ENCODE measurements at places on chromosomes 3 and 15.

DNA sequence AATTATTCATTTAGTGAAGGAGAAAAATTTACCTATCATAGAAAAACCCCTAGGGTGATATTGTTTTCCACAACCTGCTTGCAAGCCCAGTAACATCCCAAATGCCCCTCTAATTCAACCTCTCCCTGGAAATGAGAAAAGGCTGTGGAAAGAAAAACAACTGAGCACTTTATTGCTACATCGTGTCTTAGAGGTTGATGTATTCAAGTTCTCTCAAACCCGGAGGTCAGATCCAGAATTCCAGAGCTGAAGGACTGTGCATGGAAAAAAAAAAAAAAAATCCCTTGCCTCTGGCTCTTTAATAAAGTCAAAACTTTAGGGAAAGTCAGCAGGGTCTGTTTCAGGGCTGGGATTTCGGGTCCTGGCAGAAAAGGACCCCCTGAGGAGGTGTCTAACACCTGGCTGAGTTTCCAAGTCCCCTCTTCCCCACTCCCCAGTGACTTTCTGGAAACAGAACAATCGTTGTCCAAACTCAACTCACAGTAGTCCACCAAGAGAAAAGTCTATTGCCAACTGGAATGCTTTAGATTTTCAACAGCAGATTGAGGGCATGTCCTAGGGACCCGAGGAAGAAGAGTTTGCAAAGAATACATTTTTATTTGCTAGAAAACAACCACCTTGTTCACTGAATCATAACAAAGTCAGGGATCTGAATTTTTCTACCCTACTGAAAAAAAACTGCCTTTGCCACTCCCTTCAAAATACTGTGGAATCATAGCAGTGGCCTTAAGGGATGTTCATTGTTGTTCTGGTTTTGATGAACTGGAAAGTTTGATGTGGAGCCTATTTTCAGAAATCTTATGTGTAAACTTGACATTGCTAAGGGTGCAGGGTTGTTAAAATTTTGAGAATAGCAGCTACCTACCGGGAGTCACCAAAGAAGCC is 207.5 kb upstream of the ADAMTS9 start:
- DNase-seq, result no peak

DNA sequence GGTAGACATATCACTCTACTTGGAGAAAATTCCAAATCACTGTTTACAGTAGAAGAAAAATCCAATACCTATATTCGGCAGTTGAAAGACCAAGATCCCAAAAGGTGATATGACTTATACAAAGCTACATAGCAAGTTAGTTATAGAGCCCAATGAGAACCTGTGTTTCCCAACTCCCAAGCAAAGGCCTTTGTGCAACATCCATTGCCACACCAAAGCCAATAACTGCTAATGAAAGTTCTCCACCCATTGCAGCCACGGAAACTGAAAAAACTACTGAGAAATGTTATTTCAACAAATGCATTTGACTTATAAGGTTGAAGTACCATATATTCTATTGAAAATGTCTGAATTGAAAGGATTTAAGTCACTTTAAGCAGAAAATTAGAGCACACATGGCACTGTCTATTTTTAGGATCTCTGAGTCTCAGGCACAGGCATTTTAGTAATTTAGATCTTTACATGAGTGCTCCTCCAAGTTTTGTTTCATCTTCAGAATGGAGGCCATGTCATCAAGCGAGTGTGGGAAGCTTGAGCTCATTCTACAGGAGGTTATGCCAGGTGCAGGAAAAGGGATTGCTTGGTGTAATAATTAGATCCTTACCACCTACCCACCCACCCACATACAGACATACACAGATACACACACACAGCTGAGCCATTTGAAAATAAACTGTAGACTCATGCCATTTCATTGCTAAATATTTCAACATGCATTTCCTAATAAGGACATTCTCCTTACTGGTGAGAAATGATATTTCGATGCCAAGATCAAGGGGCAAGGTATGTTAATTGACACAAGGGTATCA is 19.7 kb upstream of the ANO10 start:
- no peak for DNase-seq

DNA sequence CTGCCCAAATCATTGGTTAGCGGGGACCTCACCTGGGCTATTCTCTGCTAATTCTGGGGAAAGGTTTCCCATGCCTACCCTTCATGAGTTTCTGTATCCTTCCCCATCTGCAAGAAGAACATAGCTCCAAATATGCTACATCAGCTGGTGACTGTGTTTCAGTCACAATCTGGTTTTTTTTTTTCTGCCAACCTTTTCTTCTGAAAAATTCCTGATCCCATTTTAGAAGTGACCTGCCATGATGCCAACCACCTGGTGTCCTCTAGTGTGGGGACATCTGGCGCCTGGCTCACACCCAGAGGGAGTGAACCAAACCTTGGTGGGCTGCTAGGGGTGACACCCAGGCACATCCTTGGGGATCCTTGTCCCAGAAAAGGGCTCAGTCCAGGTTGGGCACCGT is 76.1 kb downstream of the CHRD start:
- no peak for DNase-seq

DNA sequence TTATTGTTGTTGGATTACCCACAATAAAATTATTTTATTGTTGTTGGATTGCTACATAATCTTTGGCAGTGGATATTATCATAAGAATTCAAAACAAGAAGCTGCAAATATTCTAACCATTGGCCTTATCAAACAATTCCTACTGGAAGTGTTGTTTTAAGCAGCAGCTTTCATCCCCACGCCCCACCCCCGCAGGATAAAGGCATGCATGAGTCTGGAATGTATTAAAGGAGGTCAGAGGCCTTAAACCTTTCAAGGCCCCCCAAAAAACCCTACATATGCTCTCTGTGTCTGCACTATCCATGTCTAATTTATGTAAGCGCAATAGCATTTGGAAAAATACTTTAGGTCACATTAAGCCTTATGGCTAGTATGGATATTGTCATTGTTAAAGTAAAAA is 23.1 kb downstream of the P3H2 start:
- no peak for DNase-seq

GRCh38 chr3:71461114-71461513 is 122.4 kb downstream of the FOXP1 start:
- DNase-seq, result no peak

GRCh38 chr3:66428733-66429132 is 72.1 kb downstream of the LRIG1 start:
- peak; percentile 80 for DNase-seq

DNA sequence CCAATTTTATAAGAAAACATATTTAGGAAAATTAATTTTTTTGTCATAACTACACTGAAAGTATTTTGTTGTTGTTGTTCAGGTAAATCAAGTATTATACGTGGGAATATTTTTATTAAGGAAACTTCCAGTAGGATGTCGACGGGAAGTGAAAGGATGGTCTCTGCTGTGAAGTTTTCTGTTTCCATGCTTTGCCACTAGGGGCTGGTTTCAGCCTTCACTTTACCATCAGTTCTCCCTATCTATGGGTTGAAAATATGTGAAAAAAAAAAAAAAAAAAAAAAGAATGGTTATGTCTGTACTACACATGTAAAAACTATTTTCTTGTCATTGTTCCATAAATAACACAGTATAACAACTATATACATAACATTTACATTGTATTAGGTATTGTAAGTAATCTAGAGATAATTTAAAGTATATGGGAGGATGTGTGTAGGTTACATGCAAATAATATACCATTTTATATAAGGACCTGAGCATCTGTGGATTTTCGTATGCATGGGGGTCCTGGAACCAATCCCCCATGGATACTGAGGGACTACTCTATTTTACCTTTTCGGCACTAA is 136.7 kb downstream of the SMAD6 start:
- DNase-seq, result no peak

DNA sequence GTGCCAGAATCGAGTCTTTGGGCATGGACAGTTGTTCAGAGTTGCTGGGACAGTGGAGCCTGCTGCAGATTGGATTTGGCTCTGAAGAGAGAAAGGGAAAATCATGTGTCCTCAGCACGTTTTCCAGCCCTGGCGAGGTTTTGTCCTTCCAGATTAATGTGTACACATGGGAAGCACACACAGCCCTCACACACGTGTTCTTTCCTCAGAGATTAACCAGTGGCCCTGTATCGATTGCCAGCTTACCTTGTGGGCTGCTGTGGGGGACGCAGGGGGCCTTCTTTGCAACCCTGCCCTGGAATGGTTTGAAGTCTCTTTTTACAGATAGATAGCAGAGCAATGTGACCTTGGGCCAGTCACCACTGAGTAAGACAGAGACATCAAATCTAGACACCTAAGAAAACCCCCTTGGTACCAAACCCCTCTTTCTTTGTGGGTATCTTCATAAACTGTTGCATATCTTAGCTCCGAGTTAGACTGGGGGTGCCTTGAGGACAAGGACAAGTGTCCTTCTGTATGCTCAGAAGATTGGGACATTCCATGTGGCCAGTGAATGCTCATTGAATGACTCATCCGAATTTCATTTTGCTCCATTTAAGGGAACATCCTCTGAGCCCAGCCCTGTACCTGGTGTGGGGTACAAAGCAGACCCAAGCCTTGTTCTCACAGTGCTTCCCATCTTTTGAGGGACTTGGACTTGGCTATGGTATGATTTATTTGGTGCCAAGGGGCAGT is 48.0 kb downstream of the SMAD6 start:
- DNase-seq, result no peak

DNA sequence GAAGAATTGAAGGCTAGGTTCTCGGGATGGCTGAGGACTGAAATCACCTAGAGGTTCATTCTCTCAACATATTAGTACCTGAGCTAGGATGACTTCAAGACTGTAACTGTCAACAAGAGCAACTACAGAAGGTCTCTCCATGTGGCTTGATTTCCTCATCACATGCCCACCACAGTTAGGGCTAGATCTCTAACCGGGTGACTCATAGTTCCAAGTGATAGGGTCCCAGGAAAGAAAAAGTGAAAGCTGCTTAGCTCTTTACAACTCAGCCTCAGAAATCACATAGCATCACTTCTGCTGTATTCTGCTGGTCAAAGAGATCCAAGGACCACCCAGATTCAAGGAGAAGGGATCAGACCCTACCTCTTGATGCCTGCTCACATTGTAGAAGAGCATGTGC is 165.4 kb upstream of the AGTR1 start:
- DNase-seq, result no peak

- no peak for DNase-seq
Observed at GRCh38 chr3:31382856-31383255, 149.9 kb upstream of the STT3B start.

Measured in NCI-H2081 (cell line).